ENCODE measurements at places on chromosomes 3 and 15. TPM values are rescaled to one million over a fixed set of nuclear protein-coding genes. Genes with fewer than 3 reads are reported as not detected.

The DUOXA2 gene
- total RNA-seq: not detected

The GOLGA8T gene
- 0.30 TPM for total RNA-seq

The PLCH1 gene
- total RNA-seq: 0.08 TPM

The SNUPN gene
- 10.1 TPM for total RNA-seq

The CCDC9B gene
- 16.6 TPM for total RNA-seq

The GP5 gene
- total RNA-seq: 0.10 TPM

The CAV3 gene
- total RNA-seq: not detected

The CCDC54 gene
- not detected for total RNA-seq

The GOLGA6L7 gene
- total RNA-seq: not detected

The RLBP1 gene
- not detected for total RNA-seq

The FETUB gene
- 49.9 TPM for total RNA-seq

The RNU6-1 gene
- total RNA-seq: not detected

The CCDC191 gene
- total RNA-seq: 0.98 TPM

The NSUN3 gene
- 4.8 TPM for total RNA-seq

The SEMA3G gene
- total RNA-seq: 0.93 TPM

The CCNB2 gene
- total RNA-seq: 0.28 TPM

The FXR1 gene
- total RNA-seq: 40.6 TPM

The TMEM266 gene
- total RNA-seq: not detected

The LOXL1 gene
- 0.75 TPM for total RNA-seq

The RTP1 gene
- not detected for total RNA-seq

The HESX1 gene
- 0.75 TPM for total RNA-seq

The ASB14 gene
- total RNA-seq: not detected

The APEH gene
- 74.4 TPM for total RNA-seq

The SLC2A2 gene
- 351 TPM for total RNA-seq

The RNU5B-1 gene
- not detected for total RNA-seq

The MYD88 gene
- total RNA-seq: 37.5 TPM

The WDR93 gene
- not detected for total RNA-seq

The PPP1R14D gene
- total RNA-seq: not detected

The GNAI2 gene
- total RNA-seq: 115 TPM

The RAD51 gene
- total RNA-seq: 0.38 TPM

The CISH gene
- total RNA-seq: 8.5 TPM
